ENCODE measurements at places on chromosomes 4 and X.

- H3K27me3 ChIP-seq, result no peaks in the 10 kb centered on the region
- no peak for DNase-seq
- peaks cover 15% of the 10 kb centered on the region for H3K36me3 ChIP-seq
- peak overlapping the region; percentile 95 for H3K27ac ChIP-seq
- H3K4me3 ChIP-seq, result peak overlapping the region; percentile 98
Observed at GRCh38 chr4:25914670-25915352, 791 bp downstream of the SMIM20 start.

DNA sequence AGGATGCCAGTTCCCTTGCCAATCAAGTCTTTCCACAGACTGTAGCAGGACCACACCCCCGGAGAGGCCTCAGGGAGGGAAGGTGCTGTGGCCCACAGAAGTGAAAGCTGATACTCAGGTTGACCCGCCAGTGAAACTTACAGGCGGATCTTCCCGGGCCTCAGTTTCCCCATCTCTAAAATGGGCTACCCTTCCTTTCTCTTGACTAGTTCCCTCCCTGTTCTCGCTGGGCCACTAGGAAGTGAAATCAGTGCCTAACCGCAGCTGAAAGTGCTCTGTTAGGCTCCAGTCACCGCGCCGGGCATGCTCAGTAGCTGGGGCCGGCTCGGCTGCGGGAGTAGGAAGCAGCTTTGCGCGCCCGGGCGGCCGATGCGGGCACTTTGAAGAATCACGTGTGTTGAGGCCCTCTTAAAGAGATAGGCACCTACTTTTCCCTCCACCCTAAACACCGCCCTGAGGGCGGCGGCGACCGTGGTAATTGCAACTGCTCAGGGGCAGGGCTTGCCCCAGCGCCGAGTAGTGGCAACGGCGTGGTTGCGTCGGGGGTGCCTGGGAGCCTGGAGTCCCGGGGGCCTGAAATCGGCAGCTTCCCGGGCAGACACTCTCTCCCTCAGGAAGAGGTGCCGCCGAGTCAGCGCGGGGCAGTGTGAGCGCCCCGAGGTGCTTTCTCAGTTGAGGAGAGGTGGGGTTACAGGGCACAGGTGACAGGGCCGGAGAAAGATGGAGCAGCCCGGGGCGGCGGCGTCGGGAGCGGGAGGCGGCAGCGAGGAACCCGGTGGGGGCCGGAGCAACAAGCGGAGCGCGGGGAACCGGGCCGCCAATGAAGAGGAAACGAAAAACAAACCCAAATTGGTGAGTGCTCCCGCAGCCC, at the start of gene DIAPH2:
Gene DIAPH2 (plus strand): TSS at position 504 of the 871 bp plus-strand sequence.
- peak within 1 kb of the TSS; percentile 99 for H3K4me3 ChIP-seq
- no peaks in the 10 kb centered on the region for H3K36me3 ChIP-seq
- peak; percentile 59 for DNase-seq
- H3K27ac ChIP-seq, result peak within 1 kb of the TSS; percentile 95

- no peak for DNase-seq
- H3K27ac ChIP-seq, result no peak overlapping the region
- no peaks in the 10 kb centered on the region for H3K27me3 ChIP-seq
- H3K36me3 ChIP-seq, result no peaks in the 10 kb centered on the region
- no peaks in the 10 kb centered on the region for H3K4me1 ChIP-seq
- no peak overlapping the region for H3K4me3 ChIP-seq
Observed at GRCh38 chrX:55167124-55167803, 52.9 kb upstream of the PAGE5 start.

DNA sequence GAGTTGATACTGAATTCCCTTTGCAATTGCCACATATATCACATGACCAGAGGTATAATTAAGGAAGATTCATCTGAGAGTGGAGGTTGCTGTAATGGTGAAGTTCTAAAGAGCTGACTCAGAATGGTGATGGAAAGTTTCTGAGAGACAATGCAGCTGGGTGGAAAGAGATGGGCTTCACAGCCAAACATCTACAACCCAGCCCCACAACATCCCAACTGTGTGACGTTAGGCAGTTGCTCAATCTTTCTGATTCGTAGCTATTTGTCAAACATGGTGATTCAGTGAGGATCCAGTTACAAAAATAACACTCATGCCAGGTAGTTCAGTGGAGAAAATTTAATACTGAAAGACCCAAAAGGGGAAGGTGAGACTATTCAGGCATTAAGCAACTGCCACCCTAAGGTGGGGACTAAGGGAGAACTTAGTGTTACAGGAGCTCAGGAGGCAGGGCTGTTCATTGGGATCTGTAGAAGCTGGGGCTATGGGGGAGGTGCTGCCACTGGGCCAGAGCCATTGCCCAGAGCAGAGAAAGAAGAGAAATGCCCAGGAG, 6.9 kb upstream of the AFF1 start:
- no peak overlapping the region for H3K27ac ChIP-seq
- H3K36me3 ChIP-seq, result no peaks in the 10 kb centered on the region
- H3K4me1 ChIP-seq, result peaks cover 3% of the 10 kb centered on the region

- H3K27ac ChIP-seq, result no peak overlapping the region
- H3K36me3 ChIP-seq, result no peaks in the 10 kb centered on the region
- H3K27me3 ChIP-seq, result peaks cover 20% of the 10 kb centered on the region
- no peak for DNase-seq
- no peaks in the 10 kb centered on the region for H3K4me1 ChIP-seq
Observed at GRCh38 chr4:89657931-89658700, 178.8 kb downstream of the SNCA start.

DNA sequence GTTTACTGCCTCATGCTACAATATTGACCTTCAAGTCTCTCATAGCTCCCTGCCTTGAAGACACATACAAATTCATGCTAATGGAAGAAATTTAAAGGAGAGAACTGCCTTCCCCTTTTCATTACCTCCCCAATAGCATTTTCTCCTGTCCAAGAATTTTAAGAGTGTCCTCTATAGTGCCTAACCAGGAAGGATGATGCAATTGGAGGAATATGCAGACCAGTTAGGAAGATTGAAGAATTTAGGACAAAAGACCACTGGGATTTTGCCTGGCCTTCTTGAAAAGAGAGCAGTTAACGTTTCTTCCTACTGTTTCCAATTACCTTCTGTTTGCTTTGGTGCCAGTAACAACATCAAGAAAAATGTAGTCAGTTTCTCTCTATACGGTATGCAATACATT, 443.9 kb downstream of the INPP4B start:
- H3K4me3 ChIP-seq, result peak overlapping the region; percentile 83
- peak overlapping the region; percentile 90 for H3K27ac ChIP-seq
- peaks cover 22% of the 10 kb centered on the region for H3K36me3 ChIP-seq

GRCh38 chr4:159002950-159003349, 99.9 kb upstream of the RAPGEF2 start:
- peaks cover 24% of the 10 kb centered on the region for H3K27me3 ChIP-seq
- no peak overlapping the region for H3K4me3 ChIP-seq
- H3K27ac ChIP-seq, result no peak overlapping the region
- DNase-seq, result no peak
- no peaks in the 10 kb centered on the region for H3K36me3 ChIP-seq
- no peaks in the 10 kb centered on the region for H3K4me1 ChIP-seq

GRCh38 chrX:30414144-30414543, 105.0 kb upstream of the NR0B1 start:
- H3K4me1 ChIP-seq, result no peaks in the 10 kb centered on the region
- no peak overlapping the region for H3K27ac ChIP-seq
- H3K27me3 ChIP-seq, result no peaks in the 10 kb centered on the region
- H3K4me3 ChIP-seq, result no peak overlapping the region
- DNase-seq, result no peak

GRCh38 chr4:17557880-17558279, 19.1 kb upstream of the LAP3 start:
- H3K27me3 ChIP-seq, result peaks cover 21% of the 10 kb centered on the region
- H3K4me3 ChIP-seq, result no peak overlapping the region
- H3K27ac ChIP-seq, result no peak overlapping the region
- H3K4me1 ChIP-seq, result no peaks in the 10 kb centered on the region

DNA sequence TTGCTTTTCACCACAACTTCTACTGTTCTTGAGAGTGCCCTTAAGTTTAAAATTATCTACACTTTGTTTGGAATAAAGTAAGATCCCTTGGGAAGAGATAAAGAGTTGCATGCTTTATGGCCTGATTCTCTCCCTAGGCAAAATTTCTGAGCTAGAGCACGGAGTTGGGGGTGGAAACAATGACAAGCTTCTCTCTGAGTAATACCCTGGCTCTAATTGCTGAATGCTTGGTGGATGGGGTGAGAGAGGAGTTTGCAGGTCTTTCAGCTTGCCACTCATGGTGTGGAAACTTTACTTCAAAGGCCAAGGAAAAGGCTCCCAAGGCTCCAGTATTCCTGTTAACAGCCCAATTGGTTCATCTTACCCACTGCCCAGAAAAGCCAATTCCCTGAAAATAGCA, 26.1 kb upstream of the PRDM8 start:
- no peaks in the 10 kb centered on the region for H3K27me3 ChIP-seq
- peak overlapping the region; percentile 88 for H3K27ac ChIP-seq
- H3K36me3 ChIP-seq, result peaks cover 3% of the 10 kb centered on the region
- DNase-seq, result no peak
- peak overlapping the region; percentile 63 for H3K4me3 ChIP-seq
- H3K4me1 ChIP-seq, result peaks cover 52% of the 10 kb centered on the region

DNA sequence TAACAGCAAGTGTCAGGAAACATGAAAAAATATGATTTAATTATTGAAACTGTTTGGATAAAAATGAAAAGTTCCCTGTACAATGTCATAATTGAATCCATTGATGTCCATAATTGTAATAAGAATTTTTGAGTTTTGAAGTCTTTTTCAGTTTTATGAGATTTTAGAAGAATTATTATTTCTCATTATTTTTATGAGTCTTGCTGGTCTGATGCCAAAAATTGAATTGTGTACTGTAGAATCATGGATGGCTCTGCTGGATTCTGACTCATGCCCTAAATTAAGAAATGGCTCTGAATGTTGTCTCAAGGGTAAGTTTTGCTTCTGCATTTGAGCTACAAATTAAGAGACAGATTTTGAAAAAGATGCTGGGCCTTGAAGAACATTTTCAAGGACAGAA, 132.8 kb upstream of the MAP9 start:
- no peaks in the 10 kb centered on the region for H3K4me1 ChIP-seq
- no peaks in the 10 kb centered on the region for H3K27me3 ChIP-seq
- DNase-seq, result no peak
- H3K4me3 ChIP-seq, result no peak overlapping the region
- no peaks in the 10 kb centered on the region for H3K36me3 ChIP-seq
- H3K27ac ChIP-seq, result no peak overlapping the region

- no peaks in the 10 kb centered on the region for H3K4me1 ChIP-seq
- no peak overlapping the region for H3K27ac ChIP-seq
- no peak overlapping the region for H3K4me3 ChIP-seq
- no peaks in the 10 kb centered on the region for H3K27me3 ChIP-seq
Observed at GRCh38 chr4:180448306-180448705, 1794.9 kb upstream of the TENM3 start.

DNA sequence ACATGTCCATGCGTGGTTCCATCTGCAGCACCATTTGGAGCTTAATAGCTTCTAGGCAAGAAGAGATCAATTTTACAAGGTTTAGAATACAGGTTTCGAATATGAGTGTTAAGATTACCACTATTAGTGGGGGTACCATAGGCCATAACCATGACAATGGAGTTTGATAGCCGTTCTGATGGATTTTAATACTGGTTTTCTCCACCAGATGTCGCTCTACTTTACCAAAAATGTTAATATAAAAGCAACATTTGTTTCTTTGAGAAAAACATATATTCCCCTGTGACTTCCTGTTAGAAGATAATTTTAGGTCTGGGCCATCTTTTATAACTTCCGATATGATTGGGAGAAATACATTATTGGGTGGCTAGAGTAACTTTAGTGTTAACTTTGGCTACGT, 499.7 kb upstream of the POU3F4 start:
- no peak overlapping the region for H3K27ac ChIP-seq
- no peaks in the 10 kb centered on the region for H3K4me1 ChIP-seq
- H3K27me3 ChIP-seq, result no peaks in the 10 kb centered on the region
- peaks cover 2% of the 10 kb centered on the region for H3K36me3 ChIP-seq

All from central memory CD8-positive, alpha-beta T cell (primary cell).